Stimulated activated CD8-positive, alpha-beta memory T cell treated with anti-CD3 and anti-CD28 coated beads, Interleukin-4, amount 100 ng/mL, for 24 hours (primary cell): ENCODE measurements at places on chromosomes 11 and 22.

DNA sequence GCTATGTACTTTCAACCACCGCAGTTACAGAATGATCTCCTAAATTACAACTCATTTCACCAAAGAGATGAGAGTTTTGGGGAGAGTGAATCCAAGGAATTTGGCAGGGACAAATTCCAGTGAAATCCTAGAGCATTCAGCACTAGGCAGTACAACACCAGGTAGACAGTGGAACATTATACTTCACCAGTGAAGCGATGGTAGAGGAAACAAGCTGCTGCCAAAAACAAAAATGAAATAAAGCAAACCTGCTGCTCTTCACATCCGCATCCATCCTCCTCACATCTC is 16.9 kb downstream of the SMCO4 start:
- no peak for DNase-seq

GRCh38 chr22:49106096-49106841 is 721.4 kb downstream of the BRD1 start:
- DNase-seq = no peak

GRCh38 chr22:45804319-45804985 is 132.8 kb downstream of the ATXN10 start:
- no peak for DNase-seq

DNA sequence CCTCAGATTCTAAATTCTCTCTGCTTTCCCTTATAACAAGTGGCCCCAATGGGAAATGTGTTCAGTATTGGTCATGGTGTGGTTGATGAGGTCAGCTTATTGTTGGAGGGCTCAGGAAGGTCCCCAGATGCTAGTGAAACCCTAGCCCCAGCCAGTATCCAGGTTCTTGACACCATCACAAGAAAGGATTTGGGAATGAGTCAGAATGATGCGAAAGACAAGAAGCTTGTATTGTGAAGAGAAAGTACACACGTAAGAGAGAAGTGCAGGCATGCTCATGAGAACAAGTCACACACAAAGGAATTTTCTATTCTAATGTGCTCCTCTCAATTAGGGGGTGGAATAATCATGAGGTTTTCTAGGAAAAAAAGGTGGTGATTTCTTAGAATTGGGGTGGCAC is 34.9 kb upstream of the TRPC6 start:
- no peak for DNase-seq

- no peak for DNase-seq
Observed at GRCh38 chr22:35425971-35426800, 26.2 kb downstream of the MCM5 start.

GRCh38 chr22:45218976-45219375 is 21.7 kb downstream of the KIAA0930 start:
- peak; percentile 15 for DNase-seq

- no peak for DNase-seq
Observed at GRCh38 chr11:115892016-115892415, 387.8 kb upstream of the CADM1 start.

- DNase-seq = no peak
Observed at GRCh38 chr11:94106716-94107115, 21.9 kb upstream of the PANX1 start.

DNA sequence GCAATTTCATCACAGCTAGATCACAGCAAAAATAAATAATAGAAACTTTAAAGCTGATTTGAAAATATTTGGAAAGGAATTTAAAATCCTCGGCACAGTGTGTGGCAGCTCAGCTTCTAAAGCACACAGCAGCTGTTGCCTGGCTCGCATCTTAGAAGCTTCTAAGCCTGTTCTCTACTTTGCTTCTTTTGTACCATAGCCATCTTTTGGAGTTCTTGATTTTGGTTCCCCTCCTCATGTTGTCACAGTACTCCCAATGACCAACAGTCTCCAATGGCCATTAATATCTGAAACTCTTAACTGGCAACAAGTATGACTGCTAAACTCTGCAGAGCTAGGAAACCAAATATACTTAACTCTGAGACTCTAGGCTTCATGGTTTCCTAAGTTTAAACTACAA is 28.8 kb downstream of the CHKA start:
- no peak for DNase-seq

DNA sequence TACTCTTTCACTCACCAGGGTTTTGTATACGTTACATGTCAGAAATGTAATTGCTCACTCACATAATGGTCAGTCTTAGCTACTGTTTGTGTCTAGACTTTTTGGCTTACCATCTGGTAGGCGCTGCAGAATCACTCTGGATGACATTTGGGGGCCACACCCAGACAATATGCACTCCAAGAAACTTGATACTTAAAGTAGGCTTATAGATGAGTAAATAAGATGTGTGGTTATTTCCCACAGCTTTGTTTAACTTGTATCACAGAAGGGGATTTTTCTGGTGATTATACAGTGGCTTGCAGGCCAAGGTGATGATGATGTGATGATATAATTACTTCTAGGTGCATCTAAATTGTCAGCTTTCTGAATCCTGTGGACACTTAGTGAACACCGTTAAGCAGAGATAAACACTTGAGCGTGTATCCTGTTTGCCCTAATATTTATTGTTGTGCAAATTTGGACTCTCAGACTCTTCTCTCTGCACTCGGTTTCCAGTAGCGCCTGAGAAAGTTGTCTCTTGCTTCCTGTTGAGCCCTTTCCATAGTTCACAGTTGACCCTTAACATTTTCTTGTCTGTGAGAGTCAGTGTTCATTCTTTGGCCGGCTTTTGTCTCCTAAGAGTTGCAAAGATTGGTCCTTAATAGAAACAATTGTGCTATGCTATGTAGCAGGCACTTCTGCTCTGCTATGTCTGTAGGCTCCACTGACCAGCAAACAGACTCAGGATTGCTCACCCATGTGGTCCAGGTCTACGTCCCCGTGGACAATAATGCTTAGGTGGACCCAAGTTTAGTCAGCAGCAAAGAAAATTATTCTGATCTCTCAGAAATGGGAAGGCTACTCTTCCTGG is 89.3 kb downstream of the PRR5L start:
- no peak for DNase-seq

GRCh38 chr11:473962-474785 is 24.1 kb downstream of the PTDSS2 start:
- DNase-seq = no peak

DNA sequence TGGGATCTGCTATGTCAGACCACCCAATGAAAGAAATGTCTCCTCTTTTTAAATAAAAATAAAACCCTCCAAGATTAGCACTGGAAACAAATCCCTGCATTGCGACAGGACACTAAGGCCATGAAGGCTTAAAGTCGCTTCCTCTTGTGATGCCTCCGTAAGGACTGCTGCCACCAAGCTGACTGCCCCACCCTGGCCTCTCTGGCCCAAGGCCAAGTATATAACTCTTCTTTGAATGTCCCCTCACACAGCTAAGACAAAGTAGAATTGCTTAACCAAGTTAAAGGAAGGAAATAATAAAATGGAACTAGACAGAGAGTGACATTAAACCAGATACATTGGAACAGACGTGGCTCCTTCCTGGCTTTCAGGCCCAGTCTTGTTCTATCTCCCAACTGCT is 7.5 kb upstream of the NRGN start:
- DNase-seq = no peak

- no peak for DNase-seq
Observed at GRCh38 chr11:117175104-117175503, 3.4 kb upstream of the SIDT2 start.

DNA sequence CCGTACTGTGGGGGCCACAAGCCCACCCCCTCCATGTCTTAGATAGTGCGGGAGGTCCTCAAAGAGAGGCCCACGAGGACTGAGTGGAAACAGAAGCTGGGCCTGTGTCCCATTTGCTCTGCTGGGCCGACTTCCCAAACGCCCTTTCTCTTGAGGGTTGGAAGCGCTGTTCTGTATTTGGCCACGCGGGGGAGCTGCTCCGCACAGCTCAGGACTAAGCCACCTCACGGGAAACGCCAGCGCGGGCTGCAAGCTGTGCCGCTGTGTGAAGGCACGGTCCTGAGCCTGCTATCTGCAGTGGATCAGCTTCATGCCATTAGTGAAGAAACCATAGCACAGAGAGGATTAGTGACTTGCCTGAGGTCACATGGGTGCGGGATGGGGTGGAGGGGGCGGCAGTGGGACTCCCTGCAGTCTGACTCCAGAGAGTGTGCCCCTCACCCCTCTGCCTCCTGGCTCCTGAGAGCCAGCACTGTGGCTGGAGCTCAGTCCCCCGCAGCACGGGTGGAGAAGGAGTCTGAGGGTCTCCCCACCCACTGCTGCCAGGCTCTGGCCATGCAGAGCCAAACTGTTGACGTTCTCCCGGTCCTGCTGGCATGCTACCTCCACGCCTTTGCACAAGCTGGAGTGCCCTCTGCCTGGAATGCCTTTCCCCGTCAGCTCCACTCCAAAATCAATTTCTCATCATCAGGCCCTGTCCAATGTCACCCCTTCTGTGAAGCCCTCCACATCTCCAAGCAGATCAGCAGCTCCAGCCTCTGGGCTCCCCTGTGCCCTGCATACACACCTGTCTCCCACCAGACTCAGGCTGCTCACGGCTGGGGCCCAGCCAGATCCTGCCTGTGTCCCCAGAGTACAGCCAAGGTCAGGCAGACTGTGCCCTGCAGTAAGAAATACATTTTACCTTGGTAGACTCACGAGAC is 51.5 kb upstream of the LRRC32 start:
- peak; percentile 71 for DNase-seq

DNA sequence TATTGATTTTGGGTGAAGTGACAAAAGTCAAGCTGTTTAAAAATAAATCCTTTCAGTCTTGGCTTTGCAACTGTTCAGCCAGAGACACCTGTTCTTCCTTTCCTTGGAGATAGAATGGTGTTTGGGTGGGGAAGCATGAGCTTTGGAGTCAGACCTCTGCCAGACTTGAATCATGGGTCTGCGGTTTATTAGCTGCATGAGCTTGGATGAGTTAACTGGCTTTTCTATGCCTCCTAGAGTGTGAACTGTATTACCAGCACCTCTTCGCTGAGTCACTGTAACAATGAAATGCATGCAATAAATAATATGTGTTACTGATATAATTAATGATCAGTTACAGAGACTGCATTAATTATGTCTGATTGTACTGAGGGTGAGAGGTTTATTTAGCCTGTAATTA is 13.5 kb upstream of the MYEOV start:
- DNase-seq = no peak

GRCh38 chr11:106242718-106243415 is 165.4 kb downstream of the AASDHPPT start:
- no peak for DNase-seq

DNA sequence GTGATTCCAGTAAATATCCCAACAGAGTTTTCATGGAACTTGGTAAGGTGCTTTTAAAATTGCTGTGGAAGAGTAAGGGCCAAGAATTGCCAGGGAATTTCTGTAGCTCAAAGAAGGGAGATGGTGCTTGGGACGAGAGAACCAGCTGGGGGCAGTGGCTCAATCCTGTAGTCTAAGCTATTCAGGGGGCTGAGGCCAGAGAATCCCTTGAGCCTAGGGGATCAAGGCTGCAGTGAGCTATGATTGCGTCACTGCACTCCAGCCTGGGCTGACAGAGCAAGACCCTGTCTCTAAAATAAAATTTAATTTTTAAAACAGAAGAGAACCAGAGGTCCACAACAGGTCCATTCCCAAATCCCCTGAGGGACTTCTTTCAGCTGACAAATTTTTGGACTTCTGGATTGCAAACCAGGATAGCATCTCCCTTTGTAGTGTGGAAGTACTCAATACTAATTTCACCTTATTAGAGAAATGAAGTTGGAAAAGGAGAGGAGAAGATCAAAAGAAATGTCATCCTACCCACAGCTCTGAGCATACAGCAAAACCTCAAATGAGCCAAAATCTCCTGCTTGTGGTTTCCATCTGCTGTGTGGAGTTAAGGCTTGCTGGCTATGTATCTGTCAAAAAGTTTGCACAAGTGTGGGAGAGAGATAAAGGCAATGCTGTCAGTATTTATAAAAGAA is 59.2 kb upstream of the CLPB start:
- DNase-seq = no peak

GRCh38 chr11:107769189-107769588 is 57.3 kb upstream of the SLN start:
- no peak for DNase-seq

GRCh38 chr11:61510166-61510919 is 1.8 kb downstream of the LRRC10B start:
- DNase-seq = no peak

DNA sequence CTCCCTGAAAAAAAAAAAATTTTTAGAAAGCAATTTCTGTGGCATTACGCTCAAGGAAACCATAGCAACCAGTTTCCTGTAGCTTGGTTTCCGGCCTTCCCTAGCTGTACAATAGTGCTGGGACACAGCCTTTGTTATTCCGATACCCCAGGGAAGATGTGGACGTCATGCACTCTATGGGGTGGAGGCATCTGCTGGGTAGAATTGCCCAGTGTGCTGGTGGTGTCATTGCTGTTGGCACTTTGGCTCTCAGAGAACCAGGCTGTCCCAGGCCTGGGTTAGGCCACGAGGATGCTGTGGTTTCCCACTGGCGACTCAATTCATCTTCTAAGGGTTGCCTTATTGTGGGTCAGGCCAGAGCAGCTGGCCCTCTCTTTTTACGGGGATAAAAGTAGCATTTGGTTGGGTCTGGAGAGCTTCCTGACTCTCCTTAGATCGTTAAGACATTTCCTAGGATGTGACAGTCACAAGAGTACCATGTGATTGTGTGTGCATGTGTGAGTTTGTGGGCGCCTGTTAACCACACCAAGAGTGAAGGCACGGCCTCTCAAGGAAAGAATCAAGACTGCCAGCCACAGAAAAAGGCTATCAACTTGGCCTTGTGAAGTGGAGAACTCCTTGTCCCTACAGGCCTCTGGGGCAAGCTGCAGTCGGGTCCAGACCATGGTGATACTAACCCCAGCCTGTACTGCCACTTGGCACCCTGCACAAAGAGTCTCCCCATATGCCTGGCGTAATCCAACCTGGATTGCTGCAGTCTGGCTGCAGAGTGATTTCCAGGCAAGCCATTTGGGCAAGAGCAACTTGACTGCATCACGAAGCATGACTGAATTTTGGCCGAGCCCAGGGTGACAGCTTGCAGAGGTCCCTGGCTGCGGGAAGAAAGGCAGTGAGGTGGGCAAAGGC is 35.9 kb upstream of the NAV2 start:
- no peak for DNase-seq

DNA sequence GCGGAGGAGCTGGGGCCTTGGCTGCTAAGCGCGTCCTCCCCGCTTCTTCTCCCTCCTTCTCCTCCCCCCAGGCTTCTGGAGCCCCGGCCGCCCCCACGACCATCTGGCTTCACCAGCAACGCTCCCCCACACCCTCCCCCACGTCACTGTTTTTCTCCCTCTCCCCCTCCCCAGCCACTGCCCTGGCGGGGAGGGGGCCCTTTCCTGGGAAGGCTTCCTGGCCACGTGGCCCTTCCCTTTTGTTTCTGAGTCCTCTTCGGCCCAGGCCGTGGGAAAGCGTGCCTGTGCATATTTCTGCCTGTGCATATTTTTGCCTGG is 27.7 kb downstream of the RTN4R start:
- DNase-seq = no peak

- no peak for DNase-seq
Observed at GRCh38 chr11:73787051-73787642, 527 bp upstream of the MRPL48 start.

DNA sequence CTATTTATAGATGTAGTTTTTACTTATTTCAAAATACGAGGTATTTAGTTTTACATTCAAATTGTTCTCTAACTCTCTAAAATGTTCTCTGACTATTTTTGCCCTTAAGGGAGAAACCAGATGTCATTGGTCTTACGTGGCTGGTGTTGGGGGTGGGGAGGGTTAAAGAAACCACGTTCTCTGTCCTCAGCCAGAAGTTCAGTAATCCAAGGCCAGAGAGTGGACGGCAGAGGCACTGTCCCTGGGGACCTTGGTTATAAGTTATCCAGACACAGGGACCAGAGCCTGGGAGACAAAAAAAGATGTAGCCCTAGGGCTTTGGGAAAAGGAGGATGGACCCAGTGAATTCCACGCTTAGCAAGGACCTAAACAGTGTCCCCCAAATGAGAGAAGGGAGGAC is 706 bp upstream of the OR51E1 start:
- DNase-seq = no peak

- DNase-seq = no peak
Observed at GRCh38 chr11:73321604-73322381, 13.7 kb downstream of the ARHGEF17 start.
